ENCODE measurements at places on chromosomes 7 and 10.
A peak's percentile ranks its signal among the peaks of the same experiment; 100 is the strongest.

GRCh38 chr10:91540733-91541132 lies 92.1 kb downstream of the PPP1R3C start:
- DNase-seq, result no peak

GRCh38 chr7:131218727-131219128 lies 108.9 kb upstream of the MKLN1 start:
- no peak for DNase-seq

- no peak for DNase-seq
Observed at GRCh38 chr7:155487509-155488482, 29.9 kb downstream of the EN2 start.

GRCh38 chr10:10845185-10845584 lies 172.5 kb upstream of the CELF2 start:
- DNase-seq, result no peak

GRCh38 chr7:85052056-85052737 lies 134.7 kb downstream of the SEMA3D start:
- DNase-seq, result no peak

DNA sequence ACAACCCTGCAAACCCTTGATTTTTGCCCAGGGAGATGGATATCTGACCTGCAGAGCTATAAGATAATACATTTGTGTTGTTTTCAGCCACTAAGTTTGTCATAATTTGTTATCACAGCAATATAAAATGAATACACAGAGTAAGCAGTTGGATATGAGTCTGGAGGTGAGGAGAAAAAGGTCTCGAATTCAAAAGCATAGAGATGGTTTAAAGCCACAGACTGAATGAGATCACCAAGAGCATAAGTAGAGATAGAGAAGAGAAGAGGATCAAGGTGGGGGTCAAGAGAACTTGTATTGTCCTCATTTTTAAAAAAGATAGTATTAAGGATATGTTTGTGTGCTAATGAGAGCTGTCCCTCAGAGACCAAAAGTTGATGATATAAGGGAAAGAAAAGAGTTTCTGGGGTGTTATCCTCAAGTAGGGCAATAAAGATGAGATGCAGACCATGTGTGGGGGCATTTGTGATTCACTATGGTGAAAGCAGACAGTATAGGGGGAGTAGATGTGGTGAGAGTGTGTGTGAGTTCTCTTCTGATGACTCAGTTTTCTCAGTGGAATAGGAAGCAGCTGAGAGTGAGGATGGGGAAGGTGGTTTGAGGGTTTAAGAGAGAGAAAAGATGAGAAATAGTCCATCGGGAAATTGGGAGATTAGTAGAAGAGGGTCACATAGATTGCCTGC lies 25.8 kb upstream of the PCGF5 start:
- DNase-seq, result no peak

DNA sequence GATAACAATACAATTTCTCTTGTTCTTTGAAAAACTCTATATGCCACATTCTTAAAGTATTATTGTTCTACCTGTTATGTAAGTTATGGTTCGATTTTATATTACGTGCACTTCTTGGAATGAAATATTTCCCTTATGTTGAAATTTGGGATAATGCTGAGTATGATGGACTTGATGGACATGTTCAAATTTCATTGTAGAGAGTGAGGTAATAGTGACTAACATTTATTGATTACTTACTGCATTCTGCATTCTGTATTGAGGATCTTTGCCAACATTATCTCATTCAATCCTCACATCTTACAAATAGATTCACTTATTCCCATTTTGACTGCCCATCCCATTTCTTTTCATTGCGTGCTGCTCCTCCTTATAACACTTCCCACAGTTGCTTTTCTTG lies 119.7 kb upstream of the GLCCI1 start:
- DNase-seq, result no peak

- DNase-seq, result peak; percentile 15
Observed at GRCh38 chr7:110317541-110318265, 773.2 kb upstream of the LRRN3 start.

GRCh38 chr10:90112681-90113080 lies 411.3 kb downstream of the KIF20B start:
- DNase-seq, result no peak

- DNase-seq, result peak; percentile 37
Observed at GRCh38 chr10:120457431-120458172, 575 bp downstream of the PLPP4 start.

- no peak for DNase-seq
Observed at GRCh38 chr7:88546808-88547207, 212.7 kb upstream of the ZNF804B start.

DNA sequence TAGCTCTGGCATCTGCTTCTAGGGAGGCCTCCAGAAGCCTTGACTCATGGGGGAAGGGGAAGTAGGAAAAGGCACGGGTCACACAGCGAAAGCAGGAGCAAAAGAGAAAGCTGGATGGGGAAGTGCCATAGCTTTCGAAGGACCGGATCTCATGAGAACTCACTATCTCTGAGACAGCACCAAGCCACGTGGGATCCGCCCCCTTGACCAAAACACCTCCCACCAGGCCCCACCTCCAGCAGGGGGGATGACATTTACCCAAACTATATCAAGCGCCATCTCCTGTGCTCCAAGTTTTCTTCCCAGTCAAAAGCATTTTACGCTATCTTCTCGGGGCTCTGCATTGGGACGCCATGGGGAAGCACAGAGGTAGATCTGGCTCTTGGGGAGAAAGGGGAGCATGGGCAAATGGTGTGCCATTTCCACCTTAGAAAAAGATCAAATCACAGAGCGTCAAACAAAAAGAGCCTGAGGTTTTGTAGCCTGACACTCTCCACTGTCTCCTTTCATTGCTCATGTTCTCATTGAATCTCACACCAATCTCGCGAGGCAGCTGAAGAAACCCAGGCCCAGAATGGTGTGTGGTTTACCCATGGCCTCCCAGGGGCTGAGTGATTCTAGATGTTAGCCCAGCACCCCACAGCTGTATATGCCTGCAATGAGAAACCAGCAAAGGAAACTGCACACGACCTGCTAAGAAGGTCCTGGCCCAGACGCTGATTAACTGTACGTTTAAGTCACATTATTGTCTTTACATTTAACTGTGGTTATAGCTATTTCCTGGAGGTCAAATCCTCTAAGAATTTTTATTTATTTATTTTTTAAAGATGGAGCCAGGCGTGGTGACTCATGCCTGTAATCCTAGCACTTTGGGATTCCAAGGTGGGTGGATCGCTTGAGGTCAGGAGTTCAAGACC lies 8.1 kb upstream of the OLAH start:
- no peak for DNase-seq

GRCh38 chr7:128699196-128699712 lies 27.2 kb downstream of the GARIN1A start:
- no peak for DNase-seq

DNA sequence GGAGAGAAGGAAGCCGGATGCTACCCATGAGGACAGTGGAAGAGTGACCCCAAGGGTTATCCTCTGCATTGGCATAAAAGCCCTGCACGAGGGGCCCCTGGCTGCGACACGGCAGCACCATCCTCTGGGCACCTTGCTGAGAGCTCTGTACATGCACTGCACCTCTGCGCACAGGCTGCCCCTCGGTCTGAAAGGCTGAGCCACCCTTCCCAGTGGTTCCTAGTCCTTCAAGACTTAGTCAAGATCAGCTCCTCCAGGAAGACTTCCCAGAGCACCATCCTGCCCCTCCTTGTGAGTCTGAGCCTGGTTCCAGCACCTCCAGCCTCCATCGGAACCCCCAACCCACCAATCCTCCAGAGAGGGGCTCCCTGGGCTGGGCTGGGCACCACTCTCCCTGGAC lies 37.9 kb upstream of the CNPY1 start:
- no peak for DNase-seq

DNA sequence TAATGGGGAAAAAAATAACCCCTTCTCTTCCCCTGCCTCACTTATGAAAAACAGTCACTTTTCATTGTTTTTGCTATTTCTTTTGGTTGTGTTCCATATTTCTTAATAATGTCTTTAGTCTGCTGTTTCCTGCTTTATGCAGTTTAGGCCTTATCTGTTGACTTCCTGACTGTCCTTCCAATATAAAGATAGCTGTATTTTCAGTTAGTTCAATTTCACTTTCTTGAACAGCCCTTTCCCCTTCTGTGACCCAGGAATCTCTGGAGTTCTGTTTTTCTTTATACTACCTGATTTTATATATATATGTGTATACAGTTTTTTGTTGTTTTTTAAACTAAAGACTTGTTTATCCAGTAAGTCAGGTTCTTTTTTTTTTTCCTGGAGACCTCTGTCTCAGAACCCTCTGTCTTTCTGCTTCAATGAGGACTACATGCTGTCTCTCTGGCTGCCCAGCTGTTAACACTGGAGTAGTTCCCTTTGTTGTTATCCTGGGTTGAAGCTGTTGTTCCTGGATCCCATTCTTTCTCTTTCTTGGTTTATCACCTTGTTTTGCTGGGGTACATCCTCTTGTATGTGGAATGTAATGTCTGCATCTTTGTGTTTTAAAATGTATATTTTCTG lies 87.2 kb downstream of the GSDME start:
- no peak for DNase-seq

DNA sequence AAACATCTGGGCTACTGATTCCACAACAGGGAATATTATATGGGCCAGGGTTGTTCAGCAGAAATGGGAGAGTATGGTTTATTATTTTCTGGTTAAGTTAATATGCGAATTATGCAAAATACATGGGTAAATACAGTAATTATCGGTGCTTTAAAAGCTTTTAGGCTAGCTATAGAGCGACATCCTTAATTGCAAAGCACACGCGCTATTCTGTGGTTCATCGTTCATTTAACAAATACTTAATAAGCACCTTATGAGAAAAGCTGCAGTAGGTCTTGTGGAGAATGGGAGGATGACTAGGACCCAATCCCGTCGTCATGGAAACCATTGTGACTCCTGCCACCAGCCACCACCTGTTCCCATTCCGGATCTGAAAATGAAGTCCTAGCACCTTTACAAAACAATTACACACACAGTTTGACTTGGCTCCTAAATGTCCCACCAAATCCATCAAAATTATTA lies 623 bp upstream of the CEP41 start:
- peak; percentile 92 for DNase-seq

DNA sequence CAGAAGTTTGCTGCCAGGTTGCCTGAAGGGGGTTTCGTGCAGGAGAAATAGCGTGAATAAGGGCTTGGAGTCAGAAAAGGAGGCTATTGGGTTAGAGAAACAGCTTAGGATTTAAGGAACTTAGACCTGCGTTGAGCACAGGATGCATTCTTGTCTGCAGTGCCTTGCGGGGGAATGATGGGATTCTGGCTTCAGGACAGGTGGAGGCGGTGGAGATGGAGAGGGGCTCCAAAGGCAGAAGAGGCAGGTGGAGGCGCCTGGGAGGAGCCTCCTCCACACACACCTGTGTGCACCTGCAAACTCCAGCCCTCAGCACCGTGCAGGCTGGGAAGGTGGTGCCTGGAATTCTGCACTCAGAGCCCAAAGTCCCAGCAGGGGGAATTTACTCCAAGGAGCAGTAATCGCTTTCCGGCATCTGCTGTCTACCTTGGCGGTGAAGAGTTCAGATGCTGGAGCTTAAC lies 1.8 kb downstream of the CLIP2 start:
- no peak for DNase-seq

GRCh38 chr10:33187427-33187999 lies 147.0 kb downstream of the NRP1 start:
- DNase-seq, result no peak

GRCh38 chr10:84225427-84226173 lies at the start of gene LRIT2:
TSS of gene LRIT2 (minus strand) at chr10:84225544. CDS start at chr10:84225520, 24 bp downstream.
- DNase-seq, result peak; percentile 15

DNA sequence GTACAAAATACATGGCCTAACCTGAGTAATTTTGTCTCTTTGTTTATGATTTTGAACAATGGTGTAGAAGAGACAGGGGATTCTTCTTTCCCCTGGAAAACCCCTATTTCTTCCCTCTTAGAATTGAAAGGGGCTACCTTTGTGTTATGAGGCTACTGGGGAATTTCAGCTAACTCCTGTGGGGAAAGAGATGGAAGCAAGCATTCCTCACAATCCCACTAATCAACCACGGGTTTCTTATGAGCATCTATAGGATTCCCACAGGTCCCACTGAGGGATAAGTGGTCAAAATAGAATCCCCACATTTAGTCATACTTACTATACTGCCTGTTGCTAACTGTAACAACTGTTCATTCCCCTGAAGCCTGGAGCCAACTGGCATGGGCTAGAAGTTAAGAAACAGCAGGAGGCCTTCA lies 32.2 kb upstream of the ITGB8 start:
- DNase-seq, result no peak

GRCh38 chr10:34911661-34912205 lies 96.6 kb upstream of the PARD3 start:
- DNase-seq, result no peak

- DNase-seq, result no peak
Observed at GRCh38 chr7:91287371-91288084, 23.3 kb downstream of the FZD1 start.

DNA sequence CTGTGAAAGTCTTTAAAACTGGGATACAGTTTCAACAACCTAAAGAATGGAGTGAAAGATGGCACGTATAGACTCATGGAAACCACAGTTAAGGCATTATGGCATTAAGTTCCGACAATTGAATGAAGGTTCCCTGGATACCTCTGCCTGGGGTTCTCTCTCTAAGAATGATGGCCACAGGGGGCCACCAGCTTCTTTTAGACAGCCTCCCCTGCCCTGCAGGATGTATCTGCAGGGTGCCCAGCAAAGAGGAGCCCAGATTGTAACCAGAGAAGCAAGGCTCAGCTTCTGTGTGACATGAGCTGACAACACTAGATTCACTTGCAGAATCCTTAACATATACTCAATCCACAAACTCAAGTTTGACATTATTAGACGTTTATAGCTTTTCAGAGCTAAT lies 645.4 kb downstream of the PARD3 start:
- no peak for DNase-seq

DNA sequence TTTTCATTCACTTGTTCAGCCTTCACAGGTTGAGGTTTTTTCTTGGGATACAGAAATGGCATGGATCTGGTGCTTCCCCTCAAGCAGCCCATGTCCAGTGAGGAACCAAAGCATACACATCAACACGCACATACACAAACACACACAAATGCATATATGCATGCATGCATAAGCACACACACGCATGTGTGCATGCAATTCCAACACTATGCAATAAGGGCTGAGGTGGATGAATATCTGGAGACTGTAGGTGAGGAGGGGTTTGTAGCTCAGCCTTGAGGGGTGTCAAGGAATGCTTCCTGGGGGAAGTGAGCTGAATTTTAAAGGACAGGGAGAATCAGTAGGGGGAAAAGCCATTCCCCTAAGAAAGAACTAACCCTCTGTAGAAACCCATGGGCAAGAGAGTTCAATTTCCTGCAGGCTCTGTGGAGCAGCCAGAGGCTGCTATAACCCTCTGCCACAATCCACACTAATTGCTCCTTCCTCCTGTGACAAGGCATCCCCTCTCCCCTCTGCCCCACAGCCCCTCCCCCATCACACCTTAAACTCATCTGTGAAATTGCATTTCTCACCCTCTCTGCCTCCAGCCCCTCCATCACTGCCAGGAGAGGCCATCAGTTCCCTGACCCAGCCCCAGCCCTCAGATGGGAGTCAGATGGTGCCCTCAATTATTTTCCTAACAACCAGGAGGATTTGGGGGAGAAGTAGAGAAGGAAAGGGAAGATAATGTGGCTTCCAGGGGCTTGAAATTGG lies 316.4 kb downstream of the RPS24 start:
- no peak for DNase-seq

GRCh38 chr7:76049295-76049694 lies 1.4 kb downstream of the MDH2 start:
- DNase-seq, result no peak
